ENCODE measurements at places on chromosomes 3 and 15. TPM values are rescaled to one million over a fixed set of nuclear protein-coding genes. Genes with fewer than 3 reads are reported as not detected.

Gene SRPRB
- total RNA-seq: 103 TPM

Gene CMTM8
- not detected for total RNA-seq

Gene SUCNR1
- 0.37 TPM for total RNA-seq

Gene LMAN1L
- total RNA-seq: not detected

Measured in smooth muscle cell of bladder (primary cell).